ENCODE measurements at places on chromosomes 5 and 9.

GRCh38 chr9:25990376-25990775 is 312.1 kb upstream of the TUSC1 start:
- no peak for DNase-seq

DNA sequence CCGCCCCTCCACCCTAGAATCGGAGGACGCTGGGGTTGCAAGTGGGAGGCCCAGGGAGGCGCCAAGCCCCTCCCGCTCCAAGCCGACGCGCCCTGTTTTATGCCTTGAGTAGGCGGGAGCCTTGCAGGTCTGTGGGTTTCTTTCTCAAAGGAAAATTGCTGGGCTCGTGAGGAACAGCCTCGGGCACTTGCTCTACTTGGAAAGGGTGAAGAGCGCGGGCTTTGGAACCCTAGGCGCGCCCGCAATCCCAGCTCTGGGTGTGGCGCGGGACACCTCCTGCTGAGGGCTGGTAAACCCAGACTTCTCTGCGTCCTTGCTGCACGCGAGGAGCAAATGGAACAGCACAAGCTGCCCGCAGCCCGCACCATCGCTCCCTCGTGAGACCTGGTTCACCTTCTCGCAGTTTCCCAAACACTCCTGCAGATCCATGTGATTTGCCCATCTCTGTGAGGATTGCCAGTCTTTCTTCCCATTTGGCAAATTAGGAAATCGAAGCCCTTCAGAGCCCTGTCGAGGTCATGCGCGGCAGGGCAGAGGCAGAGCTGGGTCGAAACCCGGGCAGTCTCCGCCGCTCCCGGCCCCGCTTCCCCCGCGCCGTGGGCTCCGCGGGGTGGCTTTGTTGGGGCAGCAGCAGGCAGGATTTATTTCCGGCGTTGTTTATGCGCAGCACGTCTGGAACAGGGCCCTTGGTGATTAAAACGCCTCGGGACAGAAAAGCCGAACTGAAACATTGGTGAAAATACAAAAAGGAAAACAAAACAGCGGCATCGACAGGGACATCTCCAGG is 98.4 kb upstream of the CPLX2 start:
- no peak for DNase-seq

GRCh38 chr5:169003721-169004541 is 297.0 kb downstream of the SLIT3 start:
- no peak for DNase-seq

GRCh38 chr5:142428773-142429473 is 104.1 kb upstream of the SPRY4 start:
- DNase-seq = no peak

DNA sequence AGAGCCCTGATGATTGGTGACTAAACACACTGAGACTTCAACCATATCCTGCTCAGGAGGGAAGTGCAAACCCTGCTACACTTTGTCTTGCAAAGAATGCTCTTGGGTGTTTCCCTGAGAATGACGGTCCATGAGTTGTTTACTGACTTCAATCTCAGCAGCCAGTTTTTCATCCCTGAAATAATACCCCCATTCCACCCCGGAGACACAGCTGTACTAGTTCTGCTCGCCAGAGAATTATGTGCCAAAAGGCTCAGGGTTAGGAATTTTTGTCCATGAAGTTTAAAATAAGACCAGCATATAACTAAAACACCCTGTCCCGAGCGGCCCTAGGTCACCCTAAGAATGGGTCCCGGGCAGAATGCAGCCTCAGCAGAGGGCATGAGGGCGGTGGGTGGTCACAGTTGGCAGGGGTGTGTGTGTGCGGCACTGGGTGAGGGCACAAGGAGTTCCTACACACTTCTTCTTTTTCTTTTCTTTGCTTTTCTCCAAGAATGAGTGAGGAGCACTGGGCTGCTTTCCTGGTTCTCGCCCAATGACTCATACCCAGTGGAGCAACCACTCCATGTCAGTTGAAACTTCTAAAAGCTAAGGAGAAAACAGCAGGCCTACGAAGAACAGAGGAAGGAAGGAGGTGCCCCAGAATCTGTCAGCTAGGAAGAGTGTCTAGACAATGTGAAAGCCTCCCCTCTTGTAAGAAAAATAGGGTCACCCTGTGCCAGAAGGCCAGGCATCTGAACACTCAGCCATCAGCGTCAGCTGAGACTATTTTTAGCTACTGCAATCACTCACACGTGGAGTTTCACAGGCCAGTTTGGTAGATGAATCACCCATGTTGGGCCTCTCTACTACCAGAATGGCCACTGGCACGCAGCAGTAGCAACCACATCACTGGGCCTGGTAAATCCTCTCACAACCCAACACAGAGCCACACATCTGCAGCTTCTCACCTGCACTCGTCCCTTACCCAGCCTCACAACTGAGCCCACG is 105.9 kb downstream of the DPYSL3 start:
- peak; percentile 68 for DNase-seq

GRCh38 chr5:154253807-154254206 is 63.3 kb downstream of the GALNT10 start:
- no peak for DNase-seq

GRCh38 chr9:69151506-69151905 is 22.6 kb upstream of the TJP2 start:
- DNase-seq = no peak

DNA sequence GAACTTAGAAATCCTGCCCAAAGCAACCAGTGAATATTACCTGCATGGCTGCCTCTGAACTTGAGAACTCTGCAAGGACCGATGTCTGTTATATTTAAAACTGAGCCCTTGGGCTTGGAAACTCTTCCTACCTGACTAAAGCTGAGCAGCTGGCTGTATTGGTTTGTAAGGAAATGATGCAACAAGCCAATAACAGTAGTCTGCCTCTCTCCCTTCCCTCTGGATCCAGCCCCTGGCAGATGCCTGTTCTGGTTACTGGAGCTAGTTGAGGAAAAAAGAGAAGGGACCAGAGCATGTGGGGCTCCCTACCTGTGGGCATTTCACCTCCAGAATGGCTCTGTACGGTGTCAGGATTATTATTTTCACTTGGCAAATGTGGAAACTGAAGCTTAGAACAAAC is 34.7 kb downstream of the SH3RF2 start:
- DNase-seq = no peak

- no peak for DNase-seq
These were observed 140.5 kb upstream of the IRX4 start for GRCh38 chr5:2023196-2023595.

GRCh38 chr9:124808246-124808956 is 31.5 kb downstream of the OLFML2A start:
- DNase-seq = no peak
